ENCODE measurements at places on chromosomes 11 and 22.

DNA sequence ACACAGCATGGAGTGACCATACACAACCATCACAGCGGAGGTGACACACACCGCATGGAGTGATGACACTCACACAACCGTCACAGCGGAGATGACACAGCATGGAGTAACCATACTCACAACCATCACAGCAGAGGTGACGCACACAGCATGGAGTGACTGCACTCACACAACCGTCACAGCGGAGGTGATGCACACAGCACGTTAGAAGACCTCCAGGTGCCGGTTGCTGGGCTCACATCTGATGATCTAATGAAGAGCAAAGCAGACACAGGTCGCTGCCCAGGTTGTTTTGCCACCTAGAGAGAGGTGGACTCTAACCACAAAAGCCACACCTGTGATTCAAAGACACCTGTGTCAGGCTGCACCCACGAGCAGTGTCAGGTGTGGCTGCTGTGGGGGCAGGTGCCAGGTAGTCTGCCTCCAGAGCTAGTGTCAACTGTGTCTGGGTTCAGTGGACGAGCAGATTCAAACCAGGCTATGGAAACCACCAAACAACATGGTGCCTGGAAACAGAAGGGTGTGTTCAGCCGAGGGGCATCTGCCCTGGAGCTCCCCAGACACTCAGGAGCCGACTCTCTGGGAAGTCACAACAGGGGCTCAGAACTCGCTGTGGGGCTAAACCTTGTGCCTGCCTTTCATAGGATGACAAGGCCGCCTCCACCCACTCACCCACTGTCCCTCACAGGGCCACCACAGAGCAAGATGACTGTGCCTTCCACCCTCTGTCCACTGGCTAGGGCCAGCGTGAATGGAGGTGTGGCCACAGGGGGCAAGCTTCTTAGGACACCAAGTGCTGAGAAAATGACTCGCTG, 608.2 kb downstream of the TBC1D22A start:
- no peak for DNase-seq

DNA sequence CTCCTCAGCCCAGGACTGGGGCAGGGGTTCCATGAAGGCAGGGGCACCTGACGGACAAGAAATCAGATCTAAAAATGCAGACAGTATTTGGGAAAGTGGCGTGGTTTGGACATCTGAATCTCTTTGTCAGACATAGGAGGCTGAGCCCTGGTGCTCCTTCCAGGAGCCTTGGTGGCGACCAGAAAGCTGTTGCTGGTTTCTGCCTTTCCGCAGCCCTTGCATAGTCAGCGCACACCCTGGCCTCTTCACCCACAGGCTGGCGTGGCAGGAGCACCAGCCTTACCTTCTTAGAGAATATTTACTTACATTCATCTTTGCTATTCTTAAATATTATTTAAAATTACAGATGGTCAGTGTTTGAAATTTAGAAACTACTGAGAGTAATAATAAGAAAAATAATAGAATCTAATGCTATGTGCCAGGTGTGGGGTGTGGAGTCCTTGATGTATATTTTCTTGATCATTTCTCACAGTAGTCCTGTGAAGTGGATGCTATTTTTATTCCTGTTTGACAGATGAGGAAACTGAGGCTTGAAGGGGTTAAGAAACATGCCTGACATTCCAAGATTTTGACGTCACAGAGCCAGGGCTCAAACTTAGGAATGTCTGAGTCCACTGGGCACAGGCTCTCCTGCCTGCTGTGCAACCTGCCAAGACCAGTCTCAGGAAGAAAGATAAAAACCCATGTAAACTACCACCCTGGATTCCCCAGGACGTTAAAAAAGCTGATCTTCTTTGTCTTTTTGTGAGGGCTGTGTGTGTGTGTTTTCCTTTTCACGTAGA, 51.6 kb downstream of the TBC1D22A start:
- no peak for DNase-seq

DNA sequence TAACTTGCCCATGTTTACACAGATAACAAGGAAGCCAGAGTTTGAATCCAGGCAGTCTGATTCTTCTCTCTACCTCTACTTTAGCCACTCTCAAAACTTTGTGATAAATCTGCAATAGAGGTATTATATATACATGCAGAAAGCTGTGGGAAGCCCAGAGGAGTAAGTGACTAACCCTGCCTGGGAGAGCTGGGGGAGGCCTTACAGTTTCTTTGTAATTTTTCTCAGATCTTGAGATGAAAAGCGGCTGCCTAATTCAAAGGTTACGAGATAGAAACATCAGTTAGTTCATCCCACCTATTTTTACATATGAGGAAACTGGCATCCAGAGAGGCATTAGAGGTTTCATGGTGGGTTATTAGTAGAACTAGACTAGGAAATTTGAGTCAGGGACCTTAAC, 4.9 kb downstream of the STIM1 start:
- no peak for DNase-seq

GRCh38 chr11:109667719-109668118, 245.7 kb downstream of the C11orf87 start:
- no peak for DNase-seq

DNA sequence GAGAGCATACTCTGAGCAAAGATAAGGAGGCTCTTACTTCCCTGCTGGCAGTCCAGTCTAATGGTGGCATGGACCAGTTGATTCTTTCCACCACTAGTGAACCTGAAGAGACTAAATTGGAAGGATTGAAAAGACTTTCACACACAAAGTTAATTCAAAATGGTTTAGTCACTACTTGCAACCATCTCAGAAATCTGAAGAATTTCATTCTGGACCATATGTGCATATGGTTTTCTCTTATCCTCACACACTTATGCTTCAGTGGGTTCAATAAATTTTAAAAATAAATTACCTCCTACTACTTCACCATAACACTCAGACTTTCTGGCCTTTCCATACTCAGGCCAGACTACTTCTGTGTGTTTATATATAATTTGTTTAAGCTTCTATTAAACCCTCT, 44.7 kb downstream of the CADM1 start:
- DNase-seq: no peak

DNA sequence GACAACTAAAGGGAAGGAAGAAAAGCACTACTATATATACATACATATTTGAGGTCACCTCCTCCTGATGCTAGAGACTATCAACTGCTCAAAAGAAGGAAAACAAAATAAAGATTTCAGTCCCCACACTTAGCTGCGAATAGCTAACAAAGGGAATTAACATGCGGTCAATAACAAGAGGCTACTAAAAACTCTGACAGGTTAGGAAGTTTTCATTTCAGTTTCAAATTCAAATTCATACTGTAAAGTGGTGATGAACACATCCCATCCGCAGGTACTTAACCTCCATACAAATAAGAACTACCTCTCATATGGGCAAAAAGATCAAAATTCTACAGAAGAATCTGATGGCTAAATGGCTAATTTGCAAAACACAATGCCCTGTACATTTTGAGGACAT, 2.6 kb downstream of the NAP1L4 start:
- no peak for DNase-seq

DNA sequence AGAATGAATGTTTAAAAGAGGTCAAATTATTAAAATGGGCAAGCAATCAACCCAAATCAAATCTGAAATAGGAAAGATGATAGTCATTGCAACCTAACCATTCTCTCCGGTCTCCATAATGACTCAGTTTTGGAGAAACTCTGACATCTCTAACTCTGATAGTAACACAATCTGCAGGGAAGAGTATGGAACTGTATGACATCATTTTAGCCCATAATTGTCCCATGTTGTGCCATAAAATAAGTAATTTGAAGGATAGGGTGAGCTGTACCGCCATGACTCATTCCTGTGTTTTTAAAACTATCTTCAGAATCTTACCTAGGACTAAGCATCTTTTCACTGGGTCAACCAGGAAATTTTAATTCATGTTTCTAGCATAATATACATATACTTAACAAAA, 350.8 kb downstream of the DLG2 start:
- no peak for DNase-seq

DNA sequence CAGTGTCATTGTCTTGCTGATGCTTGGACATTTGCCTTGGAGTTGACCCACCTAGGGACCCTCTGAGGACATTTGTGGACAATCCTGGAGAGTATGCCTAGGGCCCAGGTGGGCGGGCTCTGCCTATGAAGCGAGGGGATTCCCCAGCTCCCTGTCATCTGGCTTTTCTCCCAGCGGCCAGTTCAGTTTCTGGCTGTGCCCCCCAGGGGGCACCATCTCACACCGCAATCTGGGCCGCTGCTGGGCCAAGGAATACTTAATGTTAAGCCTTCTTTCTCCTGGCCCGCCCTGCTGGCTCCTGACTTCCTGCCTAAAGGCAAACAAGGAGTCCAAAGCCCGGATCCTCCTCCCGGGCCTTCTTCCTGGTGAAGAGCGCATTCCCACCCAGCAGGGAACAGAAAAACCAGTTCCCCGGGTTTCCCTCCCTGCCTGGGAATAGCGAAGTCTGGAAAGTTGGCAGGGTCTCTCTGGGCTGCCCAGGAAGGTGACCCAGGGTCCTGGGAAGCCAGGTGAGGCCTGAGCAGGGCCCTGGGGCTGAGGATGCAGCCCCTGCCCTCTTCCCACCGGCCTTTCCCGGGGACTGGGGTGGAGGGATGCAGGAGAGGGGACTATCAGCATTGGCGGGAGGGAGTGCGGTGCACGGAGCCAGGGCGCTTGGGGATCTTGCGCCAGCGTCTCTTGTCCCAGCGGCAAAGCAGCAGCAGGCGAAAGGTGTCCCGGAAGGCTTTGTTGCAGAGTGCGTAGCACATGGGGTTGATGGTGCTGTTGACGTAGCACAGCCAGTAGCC, 11.9 kb downstream of the CHRM1 start:
- peak; percentile 17 for DNase-seq

GRCh38 chr11:67368621-67369020, 4.8 kb downstream of the CLCF1 start:
- DNase-seq: no peak

DNA sequence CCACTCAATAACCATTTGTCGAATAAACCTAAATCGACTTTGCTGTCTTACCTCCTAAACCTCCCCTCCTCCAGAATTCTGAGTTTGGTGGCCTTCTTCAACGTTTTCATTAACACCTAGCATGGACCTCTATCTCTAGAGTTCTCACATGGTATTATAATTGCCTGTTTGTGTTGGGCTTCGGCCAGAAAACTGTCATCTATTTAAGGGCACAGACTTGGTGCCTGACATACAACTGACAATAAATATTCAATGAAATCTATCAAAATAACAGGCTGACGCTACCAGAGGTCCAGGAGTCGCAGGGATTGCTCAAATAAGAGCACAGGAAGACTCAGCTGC, 687 bp downstream of the ALKBH8 start:
- DNase-seq: no peak

DNA sequence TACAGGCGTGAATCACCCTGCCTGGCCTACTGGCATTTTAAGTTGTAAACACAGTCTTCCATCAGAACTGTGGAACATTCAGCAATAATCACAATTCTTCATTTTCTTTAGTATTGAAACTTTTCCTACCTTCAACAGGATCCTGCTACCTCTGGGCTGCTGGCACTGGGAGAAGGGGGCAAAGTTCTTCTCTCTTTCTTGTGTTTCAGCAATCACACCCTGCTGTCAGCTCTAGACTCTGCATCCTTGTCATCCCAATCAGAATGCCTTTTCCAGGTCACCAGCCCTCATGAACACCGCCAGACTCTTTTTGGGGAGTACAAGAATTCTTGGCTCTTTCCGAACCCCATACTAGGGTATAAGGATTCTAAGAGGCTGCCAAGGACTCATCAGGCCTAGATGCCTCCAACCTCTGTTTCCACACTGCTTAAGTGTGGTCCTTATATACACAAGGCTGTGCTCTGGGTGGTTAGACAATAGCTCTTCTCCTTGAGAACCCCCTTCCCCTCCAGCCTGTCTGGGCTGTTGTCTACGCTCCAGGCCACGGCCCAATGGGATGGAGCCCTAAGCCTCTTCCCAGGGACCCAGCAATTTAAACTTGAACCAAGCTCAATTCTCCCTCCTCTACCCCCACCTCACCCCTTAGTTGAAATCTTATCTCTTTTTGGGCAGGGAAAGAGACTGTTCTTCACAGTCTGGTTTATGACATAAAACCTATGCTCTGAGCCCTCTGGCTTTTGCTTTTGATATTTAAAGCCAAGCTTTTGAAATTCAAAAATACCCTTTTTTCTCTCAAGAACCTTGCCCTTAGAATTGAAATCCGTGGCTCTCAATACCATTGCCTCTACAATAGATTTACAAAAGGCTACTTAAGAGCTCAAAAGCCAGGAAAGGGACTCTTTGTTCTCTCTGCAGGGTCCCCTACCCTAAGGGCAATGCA, 327.4 kb downstream of the BUD13 start:
- DNase-seq: no peak

GRCh38 chr11:103024086-103024485, 67.9 kb downstream of the DCUN1D5 start:
- no peak for DNase-seq
